ENCODE measurements at places on chromosomes 12 and 14.

- no peak for DNase-seq
These were observed 48.5 kb downstream of the BAZ2A start for GRCh38 chr12:56581418-56582145.

DNA sequence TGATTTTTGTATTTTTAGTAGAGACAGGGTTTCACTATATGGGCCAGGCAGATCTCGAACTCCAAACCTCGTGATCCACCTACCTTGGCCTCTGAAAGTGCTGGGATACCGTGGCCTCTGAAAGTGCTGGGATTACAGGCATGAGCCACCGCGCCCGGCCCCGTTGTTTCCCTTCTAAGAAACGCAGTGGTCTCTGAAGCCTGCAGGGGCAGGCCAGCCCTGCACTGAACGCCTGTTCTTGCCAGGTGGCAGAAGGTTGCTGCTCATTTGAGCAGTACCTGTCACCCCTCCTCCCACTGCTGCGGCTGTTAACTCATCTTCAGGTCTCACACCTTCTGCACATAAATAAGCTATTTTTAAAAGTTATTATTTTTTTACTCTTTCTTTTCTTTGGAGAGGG lies 24.3 kb downstream of the GPRC5A start:
- DNase-seq = no peak

DNA sequence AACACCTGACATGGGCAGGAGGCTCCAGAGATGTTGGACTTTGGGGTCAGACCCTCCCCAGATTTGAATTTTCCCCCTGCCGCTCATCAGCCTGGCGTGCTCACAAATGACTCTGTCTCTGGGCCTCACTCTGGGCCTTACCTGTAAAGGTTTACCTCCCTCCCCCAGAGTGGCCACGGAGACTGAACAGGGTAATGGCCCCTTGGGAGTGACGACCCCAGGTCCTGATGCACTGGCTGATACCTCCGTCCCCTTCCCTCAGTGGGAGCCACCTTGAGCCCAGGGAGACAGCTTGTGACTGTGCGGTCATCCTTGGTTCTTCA lies 7.0 kb downstream of the SLC25A29 start:
- DNase-seq = no peak

DNA sequence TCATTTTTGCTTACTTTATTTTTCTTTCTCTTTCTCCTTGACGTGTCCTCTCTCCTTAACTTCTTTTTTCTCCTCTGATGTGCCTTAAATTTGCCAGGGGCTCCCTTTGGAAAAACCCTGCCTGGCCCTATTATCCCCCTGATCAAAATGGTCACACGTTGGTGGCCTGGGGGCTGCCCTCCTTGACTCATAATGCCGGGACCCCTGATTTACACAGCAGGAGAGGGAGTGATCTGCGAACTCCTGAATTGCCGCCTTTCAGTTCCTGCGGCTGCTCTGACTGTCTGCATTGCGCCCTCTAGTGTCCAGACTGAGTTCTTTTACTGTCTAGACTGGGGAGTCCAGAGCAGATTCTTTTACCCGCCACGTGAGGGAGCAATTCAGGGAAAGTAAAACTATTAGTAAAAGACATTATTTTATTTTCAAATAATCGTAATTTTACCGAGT lies 44.8 kb upstream of the GZMB start:
- peak; percentile 92 for DNase-seq

DNA sequence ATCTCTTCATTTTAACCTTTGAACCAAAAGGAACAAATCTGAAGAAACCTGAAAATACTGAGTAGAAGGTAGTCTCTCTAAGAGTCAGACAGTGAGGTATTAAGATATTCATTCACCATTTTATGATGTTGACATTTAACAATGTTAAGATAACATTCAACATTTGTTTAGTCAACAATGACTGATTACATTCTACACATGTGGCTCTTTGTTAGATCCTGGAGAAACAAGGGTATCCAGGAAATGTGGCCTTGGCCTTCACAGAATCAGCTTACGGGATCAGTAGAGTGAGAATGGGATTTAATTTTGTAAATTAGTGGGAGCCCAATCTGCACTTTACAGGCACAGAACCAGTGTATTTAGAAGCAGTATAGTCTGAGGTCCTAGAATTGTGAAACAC lies 355.5 kb downstream of the KCNH5 start:
- DNase-seq = no peak

DNA sequence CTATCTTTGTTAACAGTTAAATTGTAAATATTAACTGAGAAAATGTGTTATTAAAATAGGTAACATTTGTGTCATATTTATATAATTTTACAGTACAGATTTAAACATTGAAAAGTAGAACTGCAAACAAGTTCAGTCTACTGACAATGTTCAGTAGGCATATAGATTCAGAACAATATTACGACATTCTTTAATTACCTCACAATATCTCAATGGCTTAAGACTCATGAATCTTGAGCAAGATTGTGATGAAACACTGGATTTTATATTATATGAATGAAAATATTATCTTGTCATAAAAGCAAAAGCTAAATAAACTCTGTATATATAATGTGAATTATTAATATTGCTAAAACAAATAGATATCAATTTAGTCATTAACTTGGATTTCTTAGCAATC lies 194.9 kb downstream of the ADAMTS20 start:
- DNase-seq = no peak

DNA sequence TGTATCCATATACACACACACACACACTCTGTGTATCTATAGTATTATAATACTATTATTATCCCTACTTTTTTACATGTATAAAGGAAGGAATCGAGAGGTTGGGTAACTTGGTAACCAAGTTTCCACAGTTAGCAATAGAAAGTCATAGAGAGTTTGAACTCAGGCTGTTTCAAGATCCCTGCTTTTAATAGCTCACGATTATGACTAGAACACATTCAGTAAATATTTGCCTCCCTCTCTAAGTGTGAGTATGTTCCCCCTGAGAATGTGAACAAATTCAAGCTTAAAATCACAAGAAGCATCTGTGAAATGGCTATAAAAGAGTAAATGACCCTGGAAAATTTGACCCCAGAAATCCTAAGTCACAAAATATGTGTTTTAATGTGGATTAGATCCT lies 11.0 kb upstream of the REP15 start:
- DNase-seq = no peak

GRCh38 chr12:12642916-12643315 lies 31.2 kb downstream of the CREBL2 start:
- no peak for DNase-seq

- DNase-seq = no peak
These were observed 707 bp downstream of the DHRS1 start for GRCh38 chr14:24298892-24299254.

GRCh38 chr12:55852740-55853139 lies 10.0 kb upstream of the MMP19 start:
- DNase-seq = no peak

DNA sequence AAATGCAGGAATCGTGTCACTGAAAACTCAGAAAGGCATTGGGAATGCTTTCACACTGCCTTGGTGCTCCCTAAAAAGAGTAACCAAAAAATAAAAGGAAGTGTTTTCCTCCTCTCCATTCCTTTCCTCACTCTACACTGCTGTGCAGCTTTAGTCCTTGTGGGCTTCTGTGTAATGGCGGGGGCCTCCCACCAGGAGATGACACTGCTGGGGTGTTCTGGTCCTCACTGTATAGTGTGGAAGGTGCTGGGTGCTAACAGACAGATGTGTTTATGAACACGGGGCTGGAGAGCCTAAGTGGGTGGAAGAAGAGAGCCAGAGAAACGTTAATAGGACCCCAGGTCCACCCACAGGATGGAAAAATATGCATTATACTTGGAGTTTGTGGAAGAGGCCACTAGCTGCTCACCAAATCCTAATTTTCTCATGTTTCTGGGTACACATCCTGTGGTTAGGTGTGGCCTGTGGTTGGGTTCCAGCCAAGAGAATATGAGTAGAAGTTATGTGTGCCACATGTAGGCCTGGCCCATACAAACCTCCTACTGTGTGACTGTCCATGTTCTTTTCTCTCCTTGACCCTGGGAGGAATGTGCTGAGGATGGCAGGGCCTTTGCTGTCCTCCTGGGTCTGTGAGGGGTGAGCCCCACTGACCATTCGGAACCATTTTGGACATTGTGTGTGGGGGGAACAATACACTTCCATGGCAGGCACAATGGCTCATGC lies 14.0 kb upstream of the C1S start:
- no peak for DNase-seq

GRCh38 chr12:13959131-13959723 lies 22.2 kb downstream of the GRIN2B start:
- DNase-seq = no peak

DNA sequence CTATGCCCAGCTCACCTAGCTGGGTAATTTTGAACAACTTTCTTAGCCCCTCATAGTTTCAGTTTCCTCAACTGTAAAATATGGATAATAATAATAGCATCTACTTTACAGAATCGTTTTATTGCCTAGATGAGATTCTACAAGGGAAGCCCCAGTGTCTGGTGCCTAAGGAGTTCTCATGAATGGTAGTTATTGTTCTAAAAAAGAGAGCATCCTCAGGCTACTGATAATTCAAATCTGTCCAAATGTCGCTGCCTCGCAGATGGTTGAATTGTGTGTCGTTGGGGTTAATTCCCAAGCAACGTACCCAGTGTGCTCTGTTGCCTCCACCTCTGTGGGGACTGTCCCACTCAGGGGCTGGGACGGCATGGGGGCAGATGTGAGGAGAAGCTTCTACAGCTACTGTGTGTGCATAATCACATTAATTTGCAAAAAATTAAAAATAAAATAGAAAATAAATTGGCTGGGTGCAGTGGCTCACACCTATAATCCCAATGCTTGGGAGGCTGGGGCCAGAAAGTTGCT lies 71.6 kb upstream of the CEP83 start:
- DNase-seq = no peak

- DNase-seq = no peak
These were observed 4.9 kb downstream of the AACS start for GRCh38 chr12:125070112-125070511.

DNA sequence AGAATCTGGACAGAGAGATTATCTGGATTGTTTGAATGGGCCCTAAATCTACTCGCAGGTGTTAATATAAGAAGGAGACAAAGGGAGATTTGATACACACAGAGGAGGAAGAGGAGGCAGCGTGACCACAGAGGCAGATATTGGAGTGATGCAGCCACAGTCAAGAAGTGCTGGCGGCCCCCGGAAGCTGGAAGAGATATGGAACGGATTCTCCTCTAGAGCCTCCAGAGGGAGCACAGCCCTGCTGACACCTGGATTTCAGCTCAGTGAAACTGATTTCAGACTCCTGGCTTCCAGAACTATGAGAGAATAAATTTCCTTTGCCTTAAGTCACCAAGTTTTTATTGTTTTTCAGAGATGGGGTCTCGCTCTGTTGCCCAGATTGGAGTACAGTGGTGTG lies 9.2 kb upstream of the TC2N start:
- DNase-seq = no peak

DNA sequence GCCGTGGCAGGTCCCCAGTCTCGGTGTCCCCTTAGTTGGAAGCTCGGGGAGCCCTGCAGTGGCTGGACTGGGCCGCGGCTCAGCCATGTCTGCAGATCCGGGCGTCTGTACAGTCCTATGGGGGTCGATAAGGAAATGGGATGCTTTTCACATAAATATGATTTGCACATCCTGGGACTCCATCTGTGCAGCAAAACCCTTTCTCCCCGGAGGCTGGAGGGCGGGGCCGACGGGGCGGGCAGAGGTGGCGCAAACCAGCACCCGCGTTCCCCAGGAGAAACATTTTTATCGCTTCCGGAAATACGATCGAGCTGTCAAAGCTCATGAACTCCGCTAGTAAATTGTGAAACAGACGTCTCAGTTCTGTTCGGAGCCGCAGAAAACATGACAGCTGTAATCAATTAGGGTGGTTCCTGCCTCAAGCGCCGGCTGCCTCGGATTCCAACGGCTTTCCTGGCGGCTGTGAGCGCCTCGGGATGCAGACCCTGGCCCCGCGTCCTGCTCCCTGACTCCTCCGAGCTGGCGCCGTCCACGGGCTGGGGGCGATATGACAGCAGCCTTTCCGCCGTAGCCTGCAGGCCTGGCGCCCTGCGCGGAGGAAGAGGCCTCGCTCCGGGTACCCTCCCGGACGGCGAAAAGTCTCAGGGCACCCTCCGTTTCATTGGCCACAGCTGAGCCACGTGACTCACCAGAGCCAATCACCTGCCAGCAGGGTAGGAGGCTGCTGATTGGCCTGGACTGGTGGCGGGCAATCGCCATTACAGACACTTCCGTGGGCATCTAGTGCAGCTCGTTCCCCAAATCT lies 23.0 kb downstream of the DIO3 start:
- no peak for DNase-seq

DNA sequence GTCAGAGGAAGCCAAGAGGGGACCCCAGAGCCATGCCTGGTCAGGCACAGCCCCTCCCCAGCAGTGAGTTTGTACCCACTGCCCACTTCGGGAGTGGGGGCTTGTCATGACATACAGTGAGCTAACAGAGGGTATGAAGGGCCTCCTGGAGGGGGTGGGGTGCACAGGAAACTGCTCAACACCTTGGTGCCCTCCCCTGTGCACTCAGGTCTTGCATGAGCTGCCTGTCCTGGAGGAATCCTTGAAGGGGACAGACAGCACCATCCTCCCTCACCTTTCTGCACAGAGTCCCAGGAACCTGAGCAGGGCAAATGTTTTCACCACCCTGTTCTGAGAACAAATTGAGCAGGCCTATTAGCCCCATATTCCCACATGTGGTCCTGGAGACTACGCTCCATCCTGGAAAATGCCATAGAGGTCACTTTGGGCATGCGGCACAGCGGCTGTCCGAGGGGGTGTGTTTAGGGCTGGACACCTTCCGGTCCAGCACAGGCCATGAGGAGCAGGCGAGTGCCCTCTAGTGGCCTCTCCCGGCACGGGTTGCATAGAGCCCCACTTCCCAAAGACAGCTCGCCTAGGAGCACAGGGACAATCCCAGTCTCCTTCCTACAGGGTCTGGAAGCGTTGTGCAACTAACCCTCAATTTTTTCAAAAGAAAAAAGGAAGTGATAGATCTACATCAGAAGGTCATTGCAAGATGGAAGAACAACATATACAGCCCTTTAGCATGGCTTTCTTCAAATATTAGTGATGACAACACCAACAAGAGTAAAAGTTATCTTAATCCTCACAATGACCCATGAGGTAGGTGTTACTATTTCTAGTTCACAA lies 31.9 kb upstream of the ZFP36L1 start:
- no peak for DNase-seq

DNA sequence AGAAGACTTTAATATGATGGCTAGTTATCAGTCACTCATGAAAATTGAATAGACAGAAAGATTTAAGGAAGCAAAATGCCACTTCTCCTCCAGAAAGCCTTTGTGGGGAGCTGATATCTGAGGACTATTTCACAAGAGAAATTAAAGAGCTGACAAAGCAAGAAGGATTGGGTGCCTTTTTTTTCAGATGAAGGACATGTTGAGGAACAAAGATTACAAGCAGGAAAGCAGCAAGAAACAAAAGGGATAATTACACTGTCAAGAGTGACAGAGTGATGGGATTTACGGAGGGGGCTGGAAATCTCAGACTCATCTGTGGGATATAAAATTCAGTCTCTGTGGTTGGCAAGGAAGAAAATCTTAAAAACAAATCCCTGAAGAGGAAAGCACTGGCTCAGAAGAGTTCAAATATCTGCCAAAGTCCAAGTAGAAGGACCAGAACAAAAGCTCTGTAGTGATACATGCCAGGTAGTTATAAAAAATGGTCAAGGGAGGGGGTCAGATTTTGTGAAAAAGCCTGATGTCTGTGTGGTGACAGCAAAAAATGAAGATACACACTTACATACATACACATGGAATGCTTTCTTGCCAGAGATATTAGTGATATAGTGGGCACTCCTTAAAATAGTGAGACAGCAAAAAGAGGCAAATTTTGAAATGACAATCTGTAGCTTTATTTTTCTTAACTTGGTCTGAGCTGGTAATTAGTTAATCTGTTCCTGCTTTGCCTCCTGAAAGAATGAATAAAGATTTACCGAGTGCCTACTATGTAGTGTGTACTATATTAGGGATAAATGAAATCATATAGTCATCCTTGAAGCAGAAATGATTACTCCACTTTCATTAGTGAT lies 62.9 kb downstream of the EPS8 start:
- DNase-seq = peak; percentile 8
